ENCODE measurements at places on chromosomes 3 and 15.

DNA sequence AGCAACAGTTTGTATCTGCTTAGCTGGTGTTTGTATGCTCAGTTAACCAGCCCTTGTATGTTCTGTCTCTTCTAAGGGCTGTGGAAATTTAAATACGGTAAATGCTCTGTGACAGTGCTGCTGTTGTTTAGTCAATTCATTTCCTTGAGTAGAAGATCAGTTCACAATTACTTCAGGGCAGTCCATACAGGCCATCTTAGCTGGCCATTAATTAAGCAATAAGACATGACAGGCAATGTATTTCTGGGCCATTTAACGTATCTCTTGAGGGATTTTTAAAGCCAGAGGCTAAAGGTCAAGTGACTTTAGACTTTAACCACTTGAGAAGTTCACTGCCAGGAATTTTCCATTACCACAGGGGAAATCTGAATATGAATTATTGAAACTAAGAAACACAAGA, 351.8 kb downstream of the ZIC1 start:
- no peaks in the 10 kb centered on the region for H3K4me1 ChIP-seq
- no peaks in the 10 kb centered on the region for H3K36me3 ChIP-seq
- no peak overlapping the region for H3K4me3 ChIP-seq
- H3K27ac ChIP-seq, result no peak overlapping the region
- no peaks in the 10 kb centered on the region for H3K27me3 ChIP-seq
- no peak for DNase-seq

GRCh38 chr3:107837895-107838612, 252.8 kb downstream of the CD47 start:
- H3K4me3 ChIP-seq, result no peak overlapping the region
- H3K36me3 ChIP-seq, result no peaks in the 10 kb centered on the region
- H3K27me3 ChIP-seq, result no peaks in the 10 kb centered on the region
- peak overlapping the region; percentile 10 for H3K27ac ChIP-seq

DNA sequence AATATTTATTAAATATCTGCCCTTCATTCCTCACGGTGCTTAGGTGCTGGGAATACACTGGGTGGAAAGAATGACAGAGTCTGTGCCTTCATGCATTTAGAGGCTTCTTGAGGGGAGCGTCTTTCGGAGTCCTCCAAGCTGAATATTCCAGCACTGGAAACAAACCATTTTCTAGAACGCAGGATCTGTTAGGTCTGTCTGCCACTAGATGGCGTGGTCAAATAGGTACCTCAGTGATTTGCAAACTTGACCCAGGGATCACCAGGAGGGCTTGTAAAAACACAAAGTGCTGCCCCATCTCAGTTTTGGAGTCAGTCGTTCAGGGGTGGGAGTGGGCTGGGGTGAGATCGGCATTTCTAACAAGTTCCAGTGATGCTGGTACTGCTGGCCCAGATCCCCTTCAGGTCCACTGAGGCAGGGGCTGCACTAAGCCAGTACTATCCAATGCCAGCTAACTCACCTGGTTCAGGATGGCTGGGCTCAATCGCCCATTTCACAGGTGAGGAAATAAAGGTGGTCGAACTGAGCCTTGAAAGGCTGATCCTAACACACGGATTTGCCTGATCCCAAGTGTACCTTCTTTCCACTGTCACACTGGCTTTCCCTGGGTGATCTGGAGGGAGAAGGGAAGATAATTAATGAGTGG, 14.8 kb downstream of the ARNT2 start:
- H3K27ac ChIP-seq, result no peak overlapping the region
- H3K4me3 ChIP-seq, result no peak overlapping the region
- no peaks in the 10 kb centered on the region for H3K4me1 ChIP-seq

DNA sequence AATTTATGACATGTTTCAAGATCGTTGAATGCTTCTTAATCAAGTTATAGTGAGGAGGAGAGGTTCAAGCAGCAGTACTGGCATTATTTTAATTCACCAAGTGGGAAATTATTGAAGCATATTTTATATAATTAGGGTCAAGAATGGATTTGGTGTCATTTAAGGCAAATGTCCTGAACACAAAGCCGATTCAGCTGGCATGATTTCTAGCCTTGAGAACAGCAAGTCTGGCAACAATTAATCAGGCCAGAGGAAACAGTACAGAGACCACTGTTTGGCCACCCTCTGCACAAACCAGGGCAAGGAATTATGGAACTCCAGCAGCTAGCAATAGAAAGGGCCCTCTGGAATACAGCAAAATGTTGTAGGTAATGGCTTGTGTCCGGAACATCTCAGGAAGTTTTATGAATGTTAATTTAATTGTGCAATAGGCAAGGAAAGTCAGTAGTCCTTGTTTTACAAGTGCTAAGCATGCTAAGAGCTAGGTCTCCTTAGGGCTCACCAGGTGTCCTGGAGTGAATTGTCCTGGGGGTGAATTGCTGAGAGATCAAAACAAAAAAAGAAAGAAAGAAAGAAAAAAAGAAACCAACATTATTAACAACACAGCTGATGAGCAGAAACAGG, 38.7 kb upstream of the SNRK start:
- H3K4me1 ChIP-seq, result peaks cover 58% of the 10 kb centered on the region
- no peak overlapping the region for H3K4me3 ChIP-seq
- H3K36me3 ChIP-seq, result no peaks in the 10 kb centered on the region
- DNase-seq, result no peak

DNA sequence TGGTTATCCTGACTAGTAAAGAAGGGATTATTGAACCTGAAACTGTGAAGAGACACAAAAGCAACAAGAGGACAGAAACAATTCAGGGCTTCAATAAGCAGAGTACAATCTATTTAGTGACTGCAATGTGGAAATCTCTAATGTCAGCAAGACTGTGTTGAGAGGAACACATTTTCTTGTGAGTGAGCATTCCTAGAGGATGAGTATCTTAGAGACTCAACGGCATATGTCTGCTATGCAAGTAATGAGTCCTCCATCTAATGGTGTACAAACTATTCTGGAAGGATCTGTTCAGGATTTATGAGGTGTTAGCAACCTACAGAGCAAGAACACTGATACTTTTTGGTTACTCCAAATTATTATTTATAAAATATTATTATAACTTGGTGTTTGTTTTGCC, 226.5 kb upstream of the NDN start:
- no peaks in the 10 kb centered on the region for H3K36me3 ChIP-seq
- no peak overlapping the region for H3K4me3 ChIP-seq
- DNase-seq, result no peak
- H3K27ac ChIP-seq, result no peak overlapping the region
- H3K4me1 ChIP-seq, result no peaks in the 10 kb centered on the region

DNA sequence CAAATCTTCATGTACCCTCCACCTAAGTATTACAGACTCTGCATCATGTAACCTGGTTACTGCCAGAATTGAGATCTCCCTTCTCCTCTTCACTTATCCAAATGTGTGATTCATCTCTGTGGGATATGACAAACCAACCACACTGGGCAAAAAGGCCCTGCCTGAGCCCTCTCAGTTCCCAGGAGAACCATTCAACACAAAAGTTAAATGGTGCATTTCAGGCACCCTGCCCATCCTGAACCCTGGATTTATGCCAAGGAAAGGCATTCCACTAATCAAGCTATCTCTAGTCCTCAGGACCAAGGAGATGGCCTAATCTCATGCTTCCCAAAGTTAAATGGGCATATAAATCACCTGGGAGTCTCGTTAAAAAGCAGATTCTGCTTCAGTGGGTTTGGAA, 108.5 kb downstream of the TNIK start:
- DNase-seq, result no peak
- H3K4me3 ChIP-seq, result no peak overlapping the region
- H3K4me1 ChIP-seq, result peaks cover 90% of the 10 kb centered on the region

DNA sequence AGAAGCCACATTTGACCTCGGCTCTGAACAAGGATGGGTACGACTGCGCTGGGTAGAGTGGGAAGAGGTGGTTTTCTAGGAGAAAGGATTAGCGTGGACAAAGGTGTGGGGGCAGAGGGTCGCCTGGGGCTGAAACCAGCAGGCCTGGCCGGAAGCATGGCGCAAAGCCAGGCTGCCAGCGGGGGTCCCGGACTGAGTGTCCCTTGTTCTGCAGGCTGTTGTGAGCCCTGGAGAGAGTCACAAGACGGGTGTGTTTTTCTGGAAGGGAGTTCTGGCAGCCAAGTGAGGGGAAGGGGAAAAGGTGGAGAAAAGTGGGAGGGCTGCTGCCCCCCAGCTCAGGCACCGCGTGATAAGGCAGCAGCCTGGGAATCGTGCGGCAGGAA, 98.5 kb upstream of the MEF2A start:
- H3K27me3 ChIP-seq, result no peaks in the 10 kb centered on the region
- H3K4me3 ChIP-seq, result no peak overlapping the region
- H3K27ac ChIP-seq, result no peak overlapping the region
- no peak for DNase-seq
- H3K36me3 ChIP-seq, result no peaks in the 10 kb centered on the region

- peaks cover 19% of the 10 kb centered on the region for H3K27me3 ChIP-seq
- peaks cover 13% of the 10 kb centered on the region for H3K4me1 ChIP-seq
- H3K36me3 ChIP-seq, result no peaks in the 10 kb centered on the region
- no peak overlapping the region for H3K27ac ChIP-seq
These were observed 158.5 kb upstream of the TPM1 start for GRCh38 chr15:62883938-62884479.

DNA sequence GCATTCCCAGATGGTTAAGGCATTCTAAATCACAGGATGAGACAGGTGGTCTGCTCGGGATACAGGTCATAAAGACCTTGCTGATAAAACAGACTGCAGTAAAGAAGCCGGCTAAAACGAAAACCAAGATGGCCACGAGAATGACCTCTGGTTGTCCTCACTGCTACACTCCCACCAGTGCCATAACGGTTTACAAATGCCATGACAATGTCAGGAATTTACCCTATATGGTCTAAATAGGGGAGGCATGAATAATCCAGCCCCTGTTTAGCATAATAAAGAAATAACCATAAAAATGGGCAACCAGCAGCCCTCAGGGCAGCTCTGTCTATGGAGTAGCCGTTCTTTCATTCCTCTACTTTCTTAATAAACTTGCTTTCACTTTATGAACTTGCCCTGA, 151.1 kb downstream of the ZNF385D start:
- H3K36me3 ChIP-seq, result no peaks in the 10 kb centered on the region
- H3K27me3 ChIP-seq, result no peaks in the 10 kb centered on the region
- DNase-seq, result no peak
- no peak overlapping the region for H3K4me3 ChIP-seq
- no peaks in the 10 kb centered on the region for H3K4me1 ChIP-seq
- no peak overlapping the region for H3K27ac ChIP-seq

GRCh38 chr3:38489766-38490165, 6.4 kb upstream of the EXOG start:
- H3K27ac ChIP-seq, result no peak overlapping the region
- no peak overlapping the region for H3K4me3 ChIP-seq

DNA sequence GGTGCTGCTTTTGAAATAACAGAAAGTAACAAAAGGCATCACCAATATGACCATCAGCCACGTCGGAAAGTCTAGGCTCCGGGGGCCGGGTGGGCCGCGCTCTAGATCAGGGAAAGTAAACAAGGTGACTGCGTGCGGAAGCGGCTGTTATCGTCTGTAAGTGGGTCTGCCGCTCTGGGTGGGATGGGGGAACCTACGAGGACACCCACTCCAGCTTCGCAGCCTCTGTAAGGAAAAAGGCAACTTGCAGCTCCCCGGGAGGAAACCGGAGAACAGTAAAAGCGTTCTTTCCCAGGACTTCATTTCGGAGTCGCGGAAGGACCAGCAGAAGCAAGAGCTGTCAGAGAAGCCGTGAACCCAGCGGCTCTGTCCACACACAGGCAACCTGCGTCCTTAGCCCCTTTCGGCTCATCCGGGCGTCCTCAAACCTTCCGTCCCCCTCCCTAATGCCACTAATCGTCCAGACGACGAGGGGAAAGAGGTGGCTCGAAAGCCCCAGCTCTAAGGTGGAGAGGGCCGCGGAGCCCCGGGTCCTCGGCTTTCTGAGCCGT, 461 bp downstream of the XRN1 start:
- H3K27ac ChIP-seq, result peak overlapping the region; percentile 100
- H3K4me3 ChIP-seq, result peak overlapping the region; percentile 100
- DNase-seq, result no peak
- no peaks in the 10 kb centered on the region for H3K27me3 ChIP-seq
- H3K36me3 ChIP-seq, result peaks cover 73% of the 10 kb centered on the region

DNA sequence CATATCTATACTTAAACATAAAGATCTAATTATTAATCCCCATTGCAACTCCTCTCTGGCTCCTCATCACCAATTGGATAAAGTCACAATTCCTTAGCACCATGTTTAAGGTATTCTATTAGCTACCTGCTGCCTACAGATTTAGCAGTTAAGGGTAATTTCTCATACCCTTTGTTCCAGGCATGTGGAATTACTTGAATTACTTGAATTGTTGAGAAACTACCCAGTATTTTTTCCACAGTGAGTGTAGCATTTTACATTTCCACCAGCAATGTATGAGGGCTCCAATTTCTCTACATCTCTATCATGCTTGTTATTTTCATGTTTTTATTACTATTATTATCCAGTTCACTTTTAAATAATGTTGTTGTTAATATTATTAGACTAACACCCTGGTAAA, 86.4 kb downstream of the P2RY1 start:
- H3K36me3 ChIP-seq, result no peaks in the 10 kb centered on the region
- H3K27ac ChIP-seq, result no peak overlapping the region
- H3K4me1 ChIP-seq, result no peaks in the 10 kb centered on the region
- H3K4me3 ChIP-seq, result no peak overlapping the region
- H3K27me3 ChIP-seq, result no peaks in the 10 kb centered on the region

DNA sequence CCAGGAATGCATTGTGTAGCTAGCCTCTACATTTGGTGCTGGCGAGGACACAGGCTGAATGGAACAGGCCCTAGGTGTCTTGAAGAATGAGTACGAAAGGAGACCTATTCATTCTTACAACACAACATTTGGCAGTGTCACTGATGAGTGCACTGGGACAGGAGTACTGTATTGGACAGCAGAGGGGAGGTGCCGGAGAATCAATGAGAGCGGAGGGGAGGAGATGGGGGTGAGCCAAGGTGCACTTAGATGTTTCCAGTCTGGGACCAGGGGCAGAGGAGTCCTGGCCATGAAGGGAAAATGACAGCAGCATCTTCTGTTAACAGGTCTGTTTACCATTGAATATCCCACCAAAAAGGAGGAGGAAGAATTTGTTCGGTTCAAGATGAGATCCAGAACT, 53.2 kb downstream of the C3orf20 start:
- no peaks in the 10 kb centered on the region for H3K4me1 ChIP-seq
- H3K36me3 ChIP-seq, result no peaks in the 10 kb centered on the region
- DNase-seq, result no peak
- no peaks in the 10 kb centered on the region for H3K27me3 ChIP-seq
- H3K4me3 ChIP-seq, result no peak overlapping the region
- H3K27ac ChIP-seq, result no peak overlapping the region

GRCh38 chr3:182713743-182714517, 79.4 kb upstream of the ATP11B start:
- no peak overlapping the region for H3K27ac ChIP-seq
- H3K36me3 ChIP-seq, result no peaks in the 10 kb centered on the region
- H3K4me1 ChIP-seq, result peaks cover 10% of the 10 kb centered on the region

GRCh38 chr3:143207338-143207961, 87.9 kb downstream of the CHST2 start:
- no peaks in the 10 kb centered on the region for H3K27me3 ChIP-seq
- no peak for DNase-seq
- H3K36me3 ChIP-seq, result no peaks in the 10 kb centered on the region
- no peak overlapping the region for H3K4me3 ChIP-seq

GRCh38 chr3:34387826-34388564, 589.6 kb downstream of the PDCD6IP start:
- no peak for DNase-seq
- no peak overlapping the region for H3K4me3 ChIP-seq
- no peaks in the 10 kb centered on the region for H3K27me3 ChIP-seq
- H3K36me3 ChIP-seq, result no peaks in the 10 kb centered on the region
- H3K4me1 ChIP-seq, result no peaks in the 10 kb centered on the region
